ENCODE measurements at places on chromosomes 12 and 14. TPM values are rescaled to one million over a fixed set of nuclear protein-coding genes. Genes with fewer than 3 reads are reported as not detected.

GPR68 gene
- total RNA-seq, result 0.71 TPM

DNAI7 gene
- total RNA-seq, result 0.59 TPM

CEBPE gene
- not detected for total RNA-seq

IL31 gene
- total RNA-seq, result not detected

DNAH10 gene
- not detected for total RNA-seq

CORO1C gene
- total RNA-seq, result 171 TPM

ANO2 gene
- 0.86 TPM for total RNA-seq

TCL1A gene
- not detected for total RNA-seq

LRRC10 gene
- total RNA-seq, result not detected
